ENCODE measurements at places on chromosomes 11 and 22.

DNA sequence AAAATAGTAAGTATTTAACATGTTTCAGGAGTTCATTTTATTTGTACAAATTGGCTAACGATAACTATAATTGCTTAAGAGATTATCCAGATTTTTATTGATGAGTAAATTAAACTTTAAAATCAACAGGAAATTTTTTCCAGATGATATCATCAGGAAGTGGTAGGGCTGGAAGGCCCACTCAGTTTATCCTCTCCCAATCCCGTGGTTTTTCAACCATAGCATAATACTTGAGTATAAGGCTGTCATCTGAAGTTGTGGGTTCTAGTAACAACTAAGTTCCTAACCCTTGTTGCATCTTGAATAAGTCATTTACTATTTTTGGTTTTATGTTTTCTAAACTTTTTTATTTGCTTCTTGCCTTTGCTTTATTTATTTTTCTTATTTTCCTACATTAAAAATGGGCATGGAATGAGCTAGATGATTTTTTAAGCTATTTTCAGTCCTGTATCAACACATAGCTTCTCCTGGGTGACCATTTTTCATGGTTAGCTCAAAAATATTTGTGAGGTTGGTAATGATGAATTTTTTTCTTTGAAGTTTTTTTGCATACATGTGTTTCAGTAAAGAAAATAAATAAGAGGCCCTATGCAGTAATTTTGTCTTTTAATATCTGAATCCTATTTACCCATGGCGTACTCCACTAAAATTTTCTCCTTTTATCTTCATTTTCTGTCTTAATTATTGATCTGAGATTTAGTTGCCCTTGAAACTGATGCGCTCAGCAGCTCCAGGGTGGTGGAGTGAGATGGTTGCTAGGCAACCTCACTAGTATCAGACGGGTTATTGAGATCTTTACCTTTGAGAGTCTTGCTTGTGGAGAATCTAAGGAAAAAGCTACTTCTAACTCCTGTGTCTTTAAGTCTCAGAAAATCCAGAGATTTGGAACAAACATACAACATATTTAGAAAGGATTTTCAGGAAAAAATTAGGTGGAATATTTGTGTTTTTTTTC lies 452.0 kb upstream of the CCDC179 start:
- DNase-seq: peak; percentile 75

- no peak for DNase-seq
Observed at GRCh38 chr11:113195728-113196127, 118.7 kb upstream of the TTC12 start.

DNA sequence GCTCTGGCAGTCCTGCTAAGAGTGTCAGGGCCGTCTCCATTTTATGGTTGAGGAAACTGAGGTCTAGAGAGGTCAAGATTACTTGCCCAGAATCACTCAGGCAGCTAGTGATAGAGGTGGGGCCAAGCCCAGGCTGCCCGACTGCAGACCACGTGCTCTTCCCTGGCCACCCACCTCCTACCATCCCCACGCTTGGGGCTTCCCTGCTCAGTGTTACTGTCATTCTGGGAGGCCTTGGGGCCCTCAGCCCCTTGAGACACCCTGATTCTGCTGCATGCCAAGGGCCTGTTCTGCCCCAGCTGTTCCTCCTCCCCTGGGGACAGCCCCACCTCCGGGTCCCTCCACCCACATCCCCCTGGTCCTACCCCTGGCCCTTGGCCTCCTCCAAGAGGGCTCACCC lies 17.2 kb upstream of the TAB1 start:
- DNase-seq: no peak

DNA sequence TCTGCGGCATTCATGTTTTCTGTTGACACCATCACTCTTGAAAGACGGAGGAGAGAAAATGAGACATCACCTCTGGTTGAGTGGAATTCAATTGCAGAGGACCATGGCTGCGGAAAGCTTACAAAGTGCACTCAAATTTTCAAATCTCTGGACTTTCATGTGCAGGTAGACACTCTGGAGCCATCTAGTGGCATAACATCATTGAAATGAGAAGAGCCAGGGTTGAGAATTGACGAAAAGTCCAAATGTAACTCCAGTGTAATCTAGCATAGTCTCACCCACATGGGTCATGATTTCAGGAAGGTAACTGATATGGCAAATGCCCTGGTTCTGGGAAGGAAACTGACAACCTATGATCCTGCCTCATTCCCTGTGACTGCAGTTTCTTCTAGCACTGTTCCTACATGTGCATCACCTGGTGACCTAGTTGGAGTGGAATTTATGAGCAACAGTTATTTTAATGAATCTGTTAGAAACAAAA lies 687.8 kb downstream of the KCNA4 start:
- DNase-seq: peak; percentile 87

GRCh38 chr11:103069367-103069766 lies 22.6 kb downstream of the DCUN1D5 start:
- DNase-seq: no peak

All from astrocyte of the spinal cord (primary cell).